ENCODE measurements at places on chromosomes 1 and 21. TPM values are rescaled to one million over a fixed set of nuclear protein-coding genes. Genes with fewer than 3 reads are reported as not detected.

KIAA0040 gene
- 0.95 TPM for total RNA-seq

SFT2D2 gene
- total RNA-seq = 14.1 TPM

CFAP141 gene
- not detected for total RNA-seq

FAM76A gene
- total RNA-seq = 6.9 TPM

TTC3 gene
- 32.0 TPM for total RNA-seq

SPRR4 gene
- not detected for total RNA-seq

HORMAD1 gene
- total RNA-seq = 9.5 TPM

ADAMTSL4 gene
- total RNA-seq = 7.1 TPM

RBM11 gene
- total RNA-seq = not detected

OR6N1 gene
- total RNA-seq = not detected

DCAF6 gene
- 24.8 TPM for total RNA-seq

RAB3B gene
- 6.3 TPM for total RNA-seq

ALG14 gene
- 8.1 TPM for total RNA-seq

CEP104 gene
- total RNA-seq = 16.9 TPM

TMEM240 gene
- not detected for total RNA-seq

HTR1D gene
- total RNA-seq = 14.5 TPM

DTL gene
- 18.8 TPM for total RNA-seq

AADACL3 gene
- total RNA-seq = not detected

CRB1 gene
- not detected for total RNA-seq

SRRM1 gene
- total RNA-seq = 63.0 TPM

OR2T33 gene
- total RNA-seq = not detected

C1QB gene
- total RNA-seq = not detected

IFI44L gene
- not detected for total RNA-seq

CDKN2C gene
- total RNA-seq = 11.1 TPM

NBPF8 gene
- total RNA-seq = 4.6 TPM

SLAMF7 gene
- 1.8 TPM for total RNA-seq
